ENCODE measurements at places on chromosomes 13 and 19.

DNA sequence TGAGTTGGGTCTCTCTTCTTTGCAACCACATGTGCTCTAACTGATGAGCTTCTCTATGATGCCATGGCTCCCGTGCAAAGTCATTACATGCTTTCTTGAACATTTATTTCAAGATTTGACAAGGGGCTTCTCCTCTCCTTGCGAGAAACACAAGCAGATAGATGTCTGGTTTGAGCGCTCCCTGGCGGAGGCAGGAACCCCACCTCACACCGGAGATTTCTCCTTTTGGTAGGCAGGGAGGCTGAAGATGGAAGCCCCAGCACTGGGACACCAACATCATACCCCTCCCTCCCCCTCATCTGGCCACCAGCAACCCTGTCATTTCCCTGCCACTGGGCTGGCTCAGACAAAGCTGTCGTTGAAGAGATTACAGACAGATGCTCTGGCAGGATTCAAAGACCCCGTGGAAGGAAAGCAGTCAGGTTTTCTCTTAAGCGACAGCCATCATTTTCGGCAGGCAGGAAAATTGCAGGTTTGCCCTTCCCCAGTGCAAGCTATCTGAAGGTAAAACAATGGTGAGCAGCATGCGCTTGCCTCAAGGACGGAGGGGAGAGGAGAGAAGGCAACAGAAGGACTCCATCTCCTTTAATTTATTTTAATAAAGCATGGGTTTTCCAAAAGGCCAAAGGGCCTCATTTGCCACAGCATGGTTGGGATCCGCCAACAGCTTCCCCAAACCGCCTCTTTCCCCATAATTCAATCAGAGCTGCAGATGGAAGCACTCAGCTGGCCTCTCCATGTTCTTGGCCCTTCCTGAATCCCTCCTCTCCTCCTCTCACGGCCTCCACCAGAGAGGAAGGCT is 344.1 kb upstream of the TSHZ3 start:
- no peak for DNase-seq

DNA sequence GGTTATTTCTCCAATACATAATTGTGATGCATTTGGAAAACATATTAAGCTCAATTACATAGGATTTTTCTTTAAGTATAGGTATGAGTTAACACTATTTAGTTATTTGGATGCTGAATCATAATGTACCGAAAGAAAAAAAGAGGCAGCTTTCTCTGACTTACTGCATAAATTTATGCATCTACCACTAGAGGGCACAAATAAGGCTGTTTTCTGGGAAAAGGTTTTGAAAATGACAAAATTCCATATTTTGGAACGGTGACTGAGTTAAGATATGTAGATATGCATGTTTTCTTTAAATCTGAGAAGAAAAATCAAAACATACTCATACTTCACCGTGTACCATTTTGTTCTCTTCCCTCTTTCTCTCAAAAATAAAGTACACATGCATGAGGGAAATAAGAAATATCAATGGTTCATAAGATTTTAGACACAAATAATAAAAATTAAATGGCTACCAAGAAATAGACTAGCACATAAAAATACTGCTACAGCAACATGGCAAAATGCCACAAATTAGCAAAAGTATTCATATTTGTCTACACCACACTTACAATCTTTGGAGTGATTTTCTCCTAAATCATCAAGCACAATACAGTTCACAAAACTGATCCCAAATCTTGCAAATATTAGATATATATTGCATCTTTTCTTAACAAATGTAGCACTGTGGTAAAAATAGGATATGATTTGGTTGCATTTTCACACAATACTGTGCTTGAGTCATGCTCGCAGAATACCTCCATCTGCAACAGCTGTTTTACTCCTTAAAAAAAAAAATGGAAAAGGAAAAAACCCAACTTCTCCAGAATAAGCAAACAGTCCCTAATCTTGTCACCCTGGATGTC is 260.0 kb downstream of the FGF14 start:
- DNase-seq, result no peak

- no peak for DNase-seq
These were observed 45.5 kb downstream of the LYL1 start for GRCh38 chr19:13057147-13057572.

DNA sequence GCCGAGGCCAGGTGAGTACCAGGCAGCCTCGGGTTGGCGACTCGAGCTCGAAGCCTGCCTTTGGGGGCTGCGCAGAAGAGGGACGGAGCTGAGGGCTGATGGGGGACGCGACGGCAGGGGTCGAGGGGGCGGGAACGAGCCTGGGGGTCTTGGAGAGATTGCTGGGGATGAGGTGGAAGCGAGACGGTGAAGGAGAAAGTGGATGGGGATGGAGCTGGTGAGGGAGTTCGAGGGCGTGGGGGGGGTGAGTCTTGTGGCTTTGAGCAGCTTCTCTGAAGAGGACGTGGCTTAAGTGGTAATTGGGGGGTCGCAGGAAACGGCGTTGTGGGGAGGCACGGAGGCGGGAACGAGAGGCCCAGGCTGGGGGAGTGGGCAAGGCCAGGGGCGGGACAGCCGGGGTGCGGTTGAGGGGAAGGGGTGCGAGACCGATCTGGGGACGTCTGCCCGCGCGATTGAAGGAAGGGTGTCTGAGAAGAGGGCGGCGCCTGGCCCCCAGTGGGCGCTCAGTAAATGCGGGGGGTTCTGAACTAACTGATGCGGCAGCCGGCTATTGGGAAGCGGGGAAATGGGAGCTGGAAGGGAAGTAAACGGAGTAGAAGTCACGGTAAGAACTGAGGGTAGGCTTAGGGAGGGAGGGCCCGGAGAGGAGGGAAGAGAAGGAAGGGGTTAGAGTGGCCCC is 426 bp downstream of the MYO9B start:
- peak; percentile 51 for DNase-seq

- DNase-seq, result no peak
These were observed 16.5 kb downstream of the POU2F2 start for GRCh38 chr19:42115705-42116104.

DNA sequence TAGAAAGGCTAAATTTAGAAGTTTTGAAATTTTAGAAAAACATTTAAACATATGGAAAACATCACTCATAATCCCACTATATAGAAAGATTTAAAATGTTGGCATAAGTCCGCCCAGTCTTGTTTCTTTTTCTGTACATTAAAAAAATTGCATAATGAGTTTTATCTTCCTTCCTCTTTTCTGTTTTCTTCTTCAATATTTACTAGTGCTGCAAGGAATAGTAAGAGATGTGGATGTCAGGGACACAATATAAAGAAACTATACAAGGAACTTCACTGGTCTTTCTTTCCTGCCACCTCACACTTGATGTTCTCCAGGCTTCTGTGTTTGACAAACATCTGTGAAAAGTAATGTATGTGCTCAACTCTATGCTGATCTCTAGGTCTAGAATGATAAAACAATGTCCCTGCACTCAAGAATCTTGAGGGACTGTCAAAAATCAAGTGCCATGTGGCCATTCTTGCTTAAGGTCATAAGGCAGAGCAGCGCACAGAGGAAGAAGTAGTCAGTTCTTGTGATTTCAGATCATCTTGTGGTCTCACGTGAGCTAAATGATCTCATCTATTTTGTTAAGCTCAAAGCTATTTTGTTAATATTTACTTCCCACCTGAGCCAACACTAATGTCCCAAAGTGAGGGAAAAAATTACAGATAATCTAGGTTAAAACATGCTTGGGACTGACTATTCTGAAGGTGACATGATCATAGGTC is 186.9 kb upstream of the OBI1 start:
- DNase-seq, result no peak

DNA sequence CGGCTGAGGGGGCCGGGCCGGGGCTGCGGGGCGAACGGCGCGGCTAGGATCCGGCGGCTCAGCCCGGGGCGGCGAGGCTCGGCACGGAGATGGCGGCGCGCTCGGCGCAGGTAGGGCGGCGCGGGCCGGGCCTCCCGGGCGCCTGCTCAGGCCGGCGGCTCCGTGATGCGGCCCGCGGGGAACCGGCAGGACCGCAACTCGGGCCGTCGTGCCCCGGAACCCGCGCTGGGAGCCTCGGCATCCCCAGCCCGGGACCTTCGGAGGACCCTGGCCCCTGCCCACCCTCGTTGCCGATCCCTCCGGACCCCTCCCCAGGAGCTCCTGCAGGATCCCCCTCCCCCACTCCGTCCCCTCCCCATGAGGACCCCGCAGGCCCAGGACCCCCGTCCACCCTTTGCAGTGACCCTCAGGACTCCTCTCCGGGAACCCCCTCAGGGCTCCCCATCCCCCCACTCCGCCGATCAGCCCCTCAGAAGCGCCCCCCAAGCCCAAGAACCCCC is 304 bp downstream of the EVI5L start:
- DNase-seq, result no peak

DNA sequence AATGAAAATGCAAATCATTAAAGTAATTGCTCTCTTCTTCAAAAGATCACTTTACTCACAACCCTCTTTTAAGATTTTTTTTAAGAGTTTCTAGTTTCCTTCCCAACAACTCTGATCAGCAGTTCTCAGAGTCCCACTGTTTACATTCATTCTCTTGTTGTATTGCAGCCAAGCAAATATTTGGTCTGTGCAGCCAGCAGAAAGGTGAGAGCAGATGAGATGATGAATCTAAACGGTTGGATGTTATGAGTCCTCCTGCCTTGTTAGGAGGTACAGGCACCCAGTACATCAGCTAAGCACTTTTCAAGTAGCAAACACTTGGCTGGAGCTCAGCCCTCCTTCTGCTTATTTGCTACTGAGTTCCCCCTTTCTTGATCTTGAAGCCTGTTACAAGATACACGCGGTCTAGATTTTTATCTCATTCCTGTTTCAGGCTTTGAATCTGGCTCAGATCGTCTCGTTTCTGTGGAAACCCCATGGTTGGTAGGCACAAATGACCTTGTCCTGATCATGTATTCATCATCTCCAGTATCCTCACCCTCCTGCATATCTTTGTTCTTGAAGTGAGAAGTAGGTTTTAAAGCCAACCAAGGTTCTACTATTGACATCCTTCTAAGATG is 300.7 kb downstream of the DCT start:
- DNase-seq, result no peak

Data from activated effector memory CD4-positive, alpha-beta T cell treated with Interleukin-2 at 50 U/mL for 16 hours (primary cell).